ENCODE measurements at places on chromosomes 11 and 22.

DNA sequence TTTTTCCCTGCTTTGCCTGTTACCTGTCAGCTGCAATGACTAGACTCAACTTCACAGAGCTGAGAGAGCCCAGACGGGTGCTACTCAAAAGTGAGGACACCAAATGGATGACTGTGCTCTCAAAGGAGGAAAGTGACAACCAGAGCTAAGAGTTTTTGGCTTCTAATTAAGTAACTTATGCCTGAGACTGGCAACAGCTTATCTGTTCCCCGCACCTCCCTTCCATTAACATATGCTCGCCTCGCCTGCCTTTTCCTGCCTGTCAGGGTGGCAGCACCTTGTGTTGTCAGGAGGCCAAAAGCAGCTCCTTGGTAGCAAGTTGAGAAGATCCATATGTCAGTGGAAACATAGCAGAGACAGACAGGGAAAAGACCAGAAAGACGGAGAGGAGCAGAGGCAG is 573.9 kb upstream of the KIRREL3 start:
- no peak for DNase-seq

DNA sequence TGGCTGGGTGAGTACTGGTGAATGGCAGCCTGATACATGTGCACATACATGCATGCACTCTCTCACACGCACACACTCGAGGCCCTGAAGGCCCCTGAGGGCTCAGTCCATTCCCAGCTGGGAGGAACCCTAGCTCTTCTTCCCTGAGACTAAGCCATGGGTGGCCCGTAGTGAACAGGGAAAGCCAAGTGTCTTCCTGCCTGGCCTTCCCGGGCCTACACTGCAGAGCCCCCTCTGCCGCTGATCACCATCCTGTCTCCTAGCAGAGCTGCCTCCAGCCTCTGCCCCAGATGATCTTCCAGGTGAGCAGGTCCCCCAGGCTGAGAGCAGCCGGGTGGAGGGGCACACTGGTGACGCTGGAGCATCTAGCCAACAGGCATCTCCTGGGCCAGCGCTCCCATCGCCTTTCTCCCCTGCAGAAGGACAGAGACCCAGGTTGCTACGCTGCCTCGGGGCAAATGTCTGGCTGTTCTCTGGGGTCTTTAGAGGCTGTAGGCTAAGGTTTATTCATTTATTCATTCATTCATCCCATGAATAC is 57.3 kb downstream of the CD82 start:
- DNase-seq: peak; percentile 5

GRCh38 chr11:1568441-1568911 is 3.6 kb downstream of the DUSP8 start:
- DNase-seq: no peak

GRCh38 chr11:133903875-133904817 is 52.6 kb downstream of the IGSF9B start:
- DNase-seq: no peak

DNA sequence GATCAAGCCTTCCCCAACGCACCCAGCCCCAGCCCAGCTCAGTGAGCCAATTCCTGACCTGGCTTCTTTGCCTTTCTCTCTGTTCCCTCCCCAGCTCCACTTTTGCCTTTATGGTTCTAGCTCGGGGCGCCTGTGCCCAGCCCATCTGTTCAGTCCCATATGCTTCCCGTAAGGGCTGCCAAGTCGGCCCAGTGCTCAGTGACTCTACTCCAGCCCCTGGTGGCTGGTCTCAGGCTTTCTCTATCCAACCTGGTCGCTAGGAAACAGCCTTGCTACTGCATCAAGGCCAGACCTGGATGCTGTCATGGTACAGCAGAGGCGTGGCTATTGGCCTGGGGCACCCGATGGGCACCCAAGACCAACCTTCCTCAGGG is 178.0 kb downstream of the DSCAML1 start:
- DNase-seq: no peak

- DNase-seq: no peak
Measured at GRCh38 chr11:134932761-134933160, 520.7 kb upstream of the B3GAT1 start.

DNA sequence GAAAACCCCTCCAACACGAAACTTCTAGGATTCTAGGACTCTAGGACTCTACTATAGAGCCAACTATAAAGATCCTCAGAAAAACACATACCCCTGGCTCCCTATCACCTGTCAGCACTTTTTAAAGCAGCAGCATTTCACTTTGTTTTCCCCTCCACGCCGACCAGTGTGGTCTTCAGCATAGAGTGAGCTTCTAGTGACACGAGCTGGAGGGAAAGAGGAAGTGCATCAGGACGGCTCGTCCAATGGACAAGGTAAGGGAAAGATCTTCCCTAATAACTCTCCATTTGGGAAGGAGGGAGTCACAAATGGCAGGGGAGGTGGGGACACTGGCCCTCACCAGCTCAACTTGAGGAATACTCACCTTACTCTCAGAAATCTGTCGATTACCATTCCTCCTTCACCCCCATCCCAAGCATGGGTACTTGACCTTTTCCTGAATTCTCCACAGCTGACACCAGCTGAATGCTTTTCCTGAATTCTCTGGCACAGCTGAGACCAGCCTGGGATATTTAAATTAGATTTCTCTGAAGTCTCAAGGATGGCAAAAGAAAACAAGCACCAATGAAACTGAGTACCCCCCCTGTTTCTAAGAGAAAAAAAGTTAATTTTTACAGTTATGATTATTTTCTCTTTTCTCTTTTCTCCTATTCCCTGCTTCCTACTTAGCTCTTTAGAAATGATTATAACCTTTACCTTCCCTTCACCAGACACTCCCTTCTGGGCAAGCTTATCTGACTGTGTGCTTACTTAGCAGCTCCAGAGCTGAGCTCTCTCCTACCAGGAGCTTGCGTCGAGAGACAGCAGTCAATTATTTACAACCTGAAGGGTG is 33.3 kb upstream of the NNMT start:
- peak; percentile 51 for DNase-seq

- DNase-seq: no peak
Measured at GRCh38 chr22:39229688-39230260, 15.0 kb downstream of the PDGFB start.

- no peak for DNase-seq
Measured at GRCh38 chr11:21807350-21807749, 385.5 kb upstream of the ANO5 start.

DNA sequence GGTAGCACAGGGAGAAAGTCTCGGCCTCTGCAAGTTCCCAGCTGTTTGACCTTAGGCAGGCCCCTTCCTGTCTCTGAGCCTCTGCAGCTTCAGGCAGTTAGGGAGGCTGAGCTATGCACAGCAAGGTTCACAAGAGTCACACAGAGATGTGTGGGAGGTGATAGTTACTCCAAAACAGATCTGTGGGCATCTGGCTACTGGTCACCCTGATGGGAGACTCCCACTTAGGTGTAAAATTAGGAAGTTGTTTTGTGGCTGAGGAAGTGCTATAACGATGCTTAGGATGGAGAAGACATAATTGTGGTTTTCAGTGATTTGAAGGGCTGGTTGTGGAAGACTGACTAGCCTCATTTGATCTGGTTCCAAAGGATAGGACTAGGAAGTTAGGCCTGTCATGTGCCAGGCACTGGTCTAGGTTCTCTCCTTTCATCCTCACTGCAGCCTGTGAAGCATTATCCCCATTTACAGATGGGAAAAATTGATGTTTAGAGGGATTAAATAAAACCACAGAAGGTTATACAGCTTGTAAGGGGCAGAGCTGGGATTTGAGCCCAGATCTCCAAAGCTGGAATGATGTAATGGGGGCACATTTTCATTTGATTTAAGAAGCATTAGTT is 13.5 kb downstream of the ACO2 start:
- DNase-seq: peak; percentile 64

GRCh38 chr11:117290809-117291396 is at the start of gene BACE1-AS:
BACE1-AS (plus strand) TSS chr11:117291346.
- DNase-seq: no peak

- DNase-seq: no peak
Measured at GRCh38 chr11:42462558-42463310, 849.1 kb upstream of the API5 start.

DNA sequence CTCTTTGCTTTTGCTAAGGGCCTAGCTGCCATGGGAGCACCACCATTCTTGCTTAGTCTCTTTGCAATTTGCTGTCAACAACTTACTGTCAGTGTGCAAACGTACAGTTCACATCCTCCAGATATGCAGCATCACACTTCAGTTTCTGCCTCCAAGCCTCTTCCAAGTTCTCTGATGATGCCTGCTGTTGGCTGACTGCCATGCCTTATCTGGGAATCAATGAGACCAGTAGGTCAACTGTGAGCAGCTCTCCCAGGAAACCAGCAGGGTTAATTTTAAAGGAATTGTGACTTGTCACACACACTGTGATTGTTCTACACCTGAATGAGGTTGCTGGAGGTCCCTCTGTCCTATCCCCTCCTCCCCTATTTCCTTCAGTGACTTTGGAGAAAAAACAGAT is 56.0 kb downstream of the COPB1 start:
- DNase-seq: no peak

DNA sequence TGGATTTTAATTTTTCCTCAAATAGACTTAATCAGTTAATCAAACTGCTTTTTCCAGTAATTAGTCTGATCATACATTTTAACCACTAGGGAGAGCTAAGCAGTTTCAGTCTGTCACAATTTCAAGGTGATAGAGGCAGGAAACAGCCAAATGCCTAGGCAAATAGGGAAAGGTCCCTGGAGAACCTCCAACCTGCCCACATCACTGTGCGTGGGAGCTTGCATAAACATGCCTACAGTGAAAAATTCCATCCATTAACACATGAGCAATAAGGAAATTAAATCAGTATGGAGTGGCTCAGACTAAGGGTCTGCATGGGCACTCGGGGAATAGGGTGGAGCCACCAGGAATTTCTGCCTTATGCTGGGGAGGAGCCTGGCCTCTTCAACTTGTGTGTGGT is 74.6 kb downstream of the AASDHPPT start:
- no peak for DNase-seq

- no peak for DNase-seq
Measured at GRCh38 chr11:95647355-95647754, 142.2 kb downstream of the FAM76B start.

- peak; percentile 42 for DNase-seq
Measured at GRCh38 chr11:46378811-46379481, 2.5 kb upstream of the MDK start.

GRCh38 chr22:20022231-20022977 is 1.5 kb downstream of the TANGO2 start:
- DNase-seq: no peak

DNA sequence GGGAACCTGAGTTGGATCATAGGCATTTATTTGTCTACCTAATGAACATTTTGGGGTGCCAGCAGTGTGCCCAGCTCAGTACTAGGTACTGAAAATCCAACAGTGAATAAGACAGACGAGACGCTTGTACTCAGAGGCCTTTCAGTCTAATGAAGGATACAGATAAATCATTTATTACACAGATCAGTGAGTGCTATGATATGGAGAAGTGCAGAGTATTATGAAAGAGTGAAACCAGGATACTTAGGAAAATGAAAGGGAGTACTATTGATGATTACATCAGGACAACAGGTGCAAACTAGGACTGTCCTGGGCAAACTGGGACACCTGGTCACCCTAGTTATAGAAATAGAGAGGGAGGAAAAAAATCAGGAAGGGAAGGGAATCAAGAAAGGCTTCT is 207.5 kb upstream of the NCAM1 start:
- DNase-seq: no peak

DNA sequence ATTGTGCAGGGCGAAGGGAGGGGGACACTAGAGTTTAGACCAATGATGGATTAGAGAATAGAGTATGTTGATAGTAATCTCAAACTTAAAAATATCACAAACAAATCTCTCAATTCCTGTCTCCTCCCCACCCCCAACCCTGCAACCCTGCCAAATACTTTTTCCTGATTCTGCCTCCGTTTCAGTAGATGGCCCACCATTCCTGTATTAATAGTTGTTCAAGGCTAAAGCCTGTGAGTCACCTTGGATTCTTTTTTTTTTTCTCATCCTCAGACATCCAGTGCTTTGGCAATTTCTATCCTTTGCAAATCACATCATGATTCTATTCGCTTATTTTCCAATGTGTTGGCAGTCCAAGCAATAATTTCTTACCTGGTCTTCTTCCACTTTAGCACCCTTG is 207.9 kb downstream of the DYNC2H1 start:
- DNase-seq: no peak

GRCh38 chr11:46930089-46930488 is 6.5 kb upstream of the CSTPP1 start:
- DNase-seq: peak; percentile 26

DNA sequence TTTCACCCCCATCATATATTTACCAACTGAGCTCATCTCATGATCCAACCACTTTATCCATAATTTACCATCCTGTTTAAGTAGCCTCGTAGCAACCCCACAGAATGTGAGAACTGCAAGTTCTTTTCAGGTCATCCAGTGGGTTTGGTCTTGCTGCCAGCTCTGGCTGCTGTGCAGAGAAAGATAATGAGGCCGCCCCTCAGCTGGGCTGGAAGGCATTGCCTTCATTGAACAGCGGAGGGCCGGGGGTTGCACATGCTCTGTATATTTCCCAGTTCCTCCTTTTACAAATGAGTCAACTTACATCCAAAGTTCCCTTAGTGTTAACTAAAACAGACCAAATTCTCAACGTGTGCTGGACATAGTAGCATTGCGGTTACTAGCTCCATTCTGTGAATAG is 96.7 kb downstream of the SYN3 start:
- DNase-seq: peak; percentile 20

DNA sequence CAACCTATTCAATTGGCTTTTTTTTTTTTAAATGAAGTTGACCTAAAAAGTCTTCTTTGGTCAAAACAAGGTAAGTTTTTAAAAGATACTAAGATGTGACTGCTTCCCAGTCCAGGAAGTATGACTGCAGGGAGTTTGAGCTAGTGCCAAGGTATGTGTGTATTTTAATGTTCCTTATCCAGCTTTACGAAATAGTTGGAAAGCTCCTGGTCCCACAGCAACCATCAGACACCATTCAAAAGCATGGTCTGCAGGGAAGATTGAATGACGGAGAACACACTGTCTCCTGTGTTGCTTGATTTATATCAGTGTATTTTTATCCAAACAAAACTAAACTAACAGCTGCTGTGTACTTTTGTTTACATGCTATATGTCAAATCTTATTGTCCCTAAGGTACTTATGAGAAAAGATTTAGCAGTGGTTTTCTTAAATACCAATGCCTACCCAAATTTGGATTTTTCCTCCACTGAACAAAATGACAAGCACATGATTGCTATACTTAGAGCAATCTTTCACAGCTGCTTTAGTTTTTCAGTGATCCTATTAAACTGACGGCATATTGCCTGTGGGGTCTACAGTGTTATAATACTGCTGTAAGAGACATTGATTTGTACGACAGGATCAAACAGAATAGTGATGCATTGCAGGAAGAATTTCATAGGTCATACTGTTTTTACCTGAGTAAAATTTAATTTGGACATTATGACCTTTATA is 122.9 kb downstream of the DCDC1 start:
- no peak for DNase-seq

DNA sequence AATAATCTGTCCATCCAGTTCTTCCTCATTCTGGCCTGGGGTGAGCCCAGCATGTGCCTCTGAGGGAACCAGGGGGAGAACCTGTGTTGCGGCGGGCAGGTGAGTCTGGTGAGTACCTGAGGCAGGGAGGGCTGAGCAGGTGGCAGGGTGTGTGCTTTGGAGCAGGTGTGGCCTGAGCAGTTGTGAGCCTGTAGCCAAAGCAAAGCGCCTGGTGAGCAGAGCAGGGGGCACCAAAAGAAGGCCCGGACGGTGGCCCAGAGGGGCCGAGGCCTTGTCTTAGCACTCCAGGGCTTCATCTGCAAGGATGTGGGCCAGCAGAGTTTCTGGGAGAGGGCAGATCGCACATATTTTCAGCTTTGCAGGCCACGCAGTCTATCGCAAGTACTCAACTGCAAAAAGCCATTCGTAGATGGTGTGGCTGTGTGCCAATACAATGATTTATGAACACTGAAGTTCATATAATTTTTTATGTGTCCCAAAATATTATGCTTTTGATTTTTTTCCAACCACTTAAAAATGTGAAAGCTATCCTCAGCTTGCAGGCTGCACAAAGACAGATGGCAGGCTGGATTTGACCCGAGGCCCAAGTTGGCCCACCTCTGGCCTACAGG is 8.7 kb downstream of the GLB1L2 start:
- DNase-seq: no peak

Measured in suppressor macrophage treated with lipopolysaccharide for 1 hour (primary cell).